ENCODE measurements at places on chromosomes 6 and 20.
A peak's percentile ranks its signal among the peaks of the same experiment; 100 is the strongest.

- no peak for DNase-seq
These were observed 89.5 kb downstream of the DLL1 start for GRCh38 chr6:170201361-170201760.

- no peak for DNase-seq
These were observed 10.3 kb upstream of the MAPK13 start for GRCh38 chr6:36120018-36120417.

GRCh38 chr20:2742934-2743559, 50.5 kb downstream of the EBF4 start:
- peak; percentile 61 for DNase-seq

- DNase-seq: peak; percentile 43
These were observed 15.5 kb downstream of the SDCBP2 start for GRCh38 chr20:1313236-1313964.

GRCh38 chr20:14335052-14335451, 2.4 kb downstream of the FLRT3 start:
- no peak for DNase-seq

GRCh38 chr6:106063448-106063850, 22.7 kb upstream of the PRDM1 start:
- DNase-seq: no peak

DNA sequence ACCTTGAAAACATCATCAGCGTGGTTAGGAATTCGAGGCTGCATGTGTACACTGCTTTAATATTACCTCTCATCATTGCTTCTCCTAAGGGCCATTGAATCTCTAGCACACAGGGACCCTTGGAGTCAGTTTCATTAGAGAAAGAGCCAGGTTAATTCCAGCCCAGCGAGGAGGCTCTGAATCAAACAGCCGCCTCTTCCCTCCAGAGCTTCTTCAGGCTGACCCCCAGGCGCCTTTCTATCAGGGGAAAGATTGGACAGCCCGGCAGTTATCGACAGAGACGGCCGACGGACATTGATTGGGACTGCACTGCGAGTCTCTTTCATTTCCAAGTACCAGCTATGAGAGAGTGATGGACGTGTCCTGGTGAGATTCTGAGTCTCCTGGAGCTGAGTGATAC, 159.2 kb downstream of the ANKRD60 start:
- no peak for DNase-seq

DNA sequence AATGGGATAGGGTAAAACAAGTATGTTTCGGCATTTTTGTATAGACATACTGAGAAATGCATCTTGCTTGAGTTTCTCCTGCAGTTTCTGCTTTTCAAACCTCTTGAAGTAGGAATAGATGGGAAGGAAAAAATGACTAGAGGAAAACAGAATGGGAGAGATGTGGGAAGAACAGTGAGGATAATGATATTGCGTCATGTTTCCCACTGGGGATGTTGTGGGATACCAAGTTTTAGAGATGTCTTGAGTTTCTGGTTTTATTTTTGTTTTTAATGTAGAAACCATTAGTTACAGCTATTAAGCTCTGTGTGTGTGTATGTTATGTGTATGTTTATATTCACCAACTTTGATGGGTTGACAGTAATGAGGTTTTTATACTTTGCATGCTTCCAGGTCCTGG, 24.6 kb downstream of the POLH start:
- DNase-seq: no peak

- no peak for DNase-seq
These were observed 36.5 kb upstream of the HLA-G start for GRCh38 chr6:29791162-29791561.

GRCh38 chr20:13148402-13148801, 72.7 kb upstream of the ISM1 start:
- no peak for DNase-seq
